ENCODE measurements at places on chromosomes 11 and 22. TPM values are rescaled to one million over a fixed set of nuclear protein-coding genes. Genes with fewer than 3 reads are reported as not detected.

GRCh38 chr11:113410414-113411135, 23.0 kb downstream of the ANKK1 start:
- DNase-seq, result no peak

DNA sequence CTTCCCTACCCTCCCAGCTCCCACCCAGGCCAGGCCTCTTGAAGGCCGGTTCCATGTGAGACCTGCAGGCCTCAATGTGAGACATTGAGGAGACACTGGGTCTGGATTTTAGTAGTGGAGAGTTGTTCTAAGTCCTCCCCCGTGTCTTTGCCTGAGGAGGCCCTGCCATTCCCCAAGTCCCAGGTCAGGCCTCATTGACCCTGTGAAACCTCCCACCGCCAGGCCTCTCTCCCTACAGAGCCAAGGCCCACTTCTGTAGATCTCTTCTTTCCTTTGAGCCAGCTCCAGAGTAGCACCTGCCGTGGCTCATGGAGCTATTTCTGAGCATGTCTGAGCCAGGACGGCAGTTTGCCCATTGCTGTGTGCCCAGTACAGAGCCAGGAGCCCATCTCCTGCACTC, 1419.6 kb downstream of the TBC1D22A start:
- DNase-seq, result no peak

- no peak for DNase-seq
Measured at GRCh38 chr22:48580481-48580970, 1247.1 kb downstream of the BRD1 start.

DNA sequence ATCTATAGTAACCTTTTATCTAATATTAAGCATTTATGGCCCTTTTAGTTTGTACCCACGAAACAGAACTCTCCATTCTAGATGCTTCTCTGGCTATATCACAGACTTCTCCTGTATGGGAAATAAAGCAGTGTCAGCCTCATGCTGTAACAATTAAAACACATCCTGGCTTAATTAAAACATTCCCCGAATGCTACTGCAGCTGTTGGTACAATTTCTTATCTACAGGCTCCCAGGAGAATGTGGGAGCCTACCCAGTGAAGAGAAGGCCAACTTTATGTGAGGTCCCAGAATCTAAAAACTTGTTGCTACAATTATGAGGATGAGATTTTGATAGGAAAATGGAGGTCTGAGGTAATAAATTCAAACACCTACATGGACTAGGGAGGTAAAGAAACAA, 83.8 kb downstream of the MPPED2 start:
- DNase-seq, result peak; percentile 73

GRCh38 chr11:117837791-117838190, 13.2 kb upstream of the FXYD2 start:
- DNase-seq, result no peak

PHF5A gene
- total RNA-seq, result 48.8 TPM

ACRV1 gene
- 0.17 TPM for total RNA-seq

KLHL35 gene
- total RNA-seq, result 6.1 TPM
